ENCODE measurements at places on chromosomes 1 and 21.
A peak's percentile ranks its signal among the peaks of the same experiment; 100 is the strongest.

DNA sequence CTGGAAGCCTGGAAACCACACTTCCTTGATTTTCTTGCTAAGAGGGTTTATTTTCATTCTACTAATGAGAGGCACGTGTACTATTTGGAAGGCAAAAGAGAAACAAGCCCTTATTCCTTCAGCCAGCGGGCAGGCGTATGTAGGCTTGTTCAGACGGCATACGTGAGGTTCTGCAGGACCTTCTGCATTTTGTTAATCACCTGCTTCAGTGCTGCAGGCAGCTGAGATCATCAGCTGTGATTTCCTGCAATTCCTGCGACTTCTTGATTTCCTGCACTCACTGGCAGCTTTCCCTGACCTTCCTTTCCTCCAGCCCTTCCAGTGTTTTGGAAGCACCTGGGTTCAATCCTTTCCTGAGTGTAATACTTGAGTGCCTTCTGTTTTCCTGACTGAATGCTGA, 43.4 kb downstream of the TSNAX start:
- H3K4me3 ChIP-seq, result no peak overlapping the region
- peaks cover 20% of the 10 kb centered on the region for H3K36me3 ChIP-seq
- no peaks in the 10 kb centered on the region for H3K4me1 ChIP-seq

GRCh38 chr1:180229483-180230415, at the start of gene LHX4:
LHX4 (plus strand) TSS chr1:180230264; CDS start chr1:180230530, 266 bp downstream.
- peaks cover 89% of the 10 kb centered on the region for H3K27me3 ChIP-seq
- H3K4me1 ChIP-seq, result peaks cover 17% of the 10 kb centered on the region
- H3K4me3 ChIP-seq, result peak within 1 kb of the TSS; percentile 71

DNA sequence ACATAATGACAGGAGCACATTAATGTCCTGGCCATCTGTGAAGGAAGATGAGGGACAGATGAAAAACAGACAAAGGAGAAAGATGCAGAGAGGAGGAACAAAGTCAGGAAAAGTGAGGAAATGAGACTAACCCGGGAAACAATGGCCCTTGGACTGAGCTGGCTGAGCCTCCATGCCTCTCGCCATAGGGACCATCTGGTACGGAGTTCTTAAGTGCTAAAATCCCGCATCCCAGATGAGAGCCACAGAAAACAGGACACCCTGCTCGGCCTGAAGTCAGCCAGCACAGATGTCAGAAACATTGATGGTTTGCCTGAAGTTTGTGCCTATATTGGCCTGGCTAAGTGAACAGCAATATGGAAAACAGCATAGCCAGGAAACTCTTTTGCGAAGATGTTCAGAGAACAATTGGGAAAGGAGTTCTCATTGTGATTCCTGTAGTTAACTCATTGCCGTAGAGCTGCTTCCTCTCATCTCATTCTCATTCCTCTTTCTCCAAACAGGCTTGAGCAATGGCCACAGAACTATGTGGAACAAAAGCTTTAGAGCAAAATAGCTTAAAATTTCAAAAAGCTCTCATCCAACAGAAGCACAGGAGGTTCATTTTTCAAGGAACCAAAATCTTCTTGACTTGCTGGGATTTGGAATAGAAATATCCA, 96.6 kb downstream of the ASTN1 start:
- no peak overlapping the region for H3K4me3 ChIP-seq
- peaks cover 7% of the 10 kb centered on the region for H3K4me1 ChIP-seq
- no peak overlapping the region for H3K27ac ChIP-seq
- H3K36me3 ChIP-seq, result no peaks in the 10 kb centered on the region
- no peak for DNase-seq

DNA sequence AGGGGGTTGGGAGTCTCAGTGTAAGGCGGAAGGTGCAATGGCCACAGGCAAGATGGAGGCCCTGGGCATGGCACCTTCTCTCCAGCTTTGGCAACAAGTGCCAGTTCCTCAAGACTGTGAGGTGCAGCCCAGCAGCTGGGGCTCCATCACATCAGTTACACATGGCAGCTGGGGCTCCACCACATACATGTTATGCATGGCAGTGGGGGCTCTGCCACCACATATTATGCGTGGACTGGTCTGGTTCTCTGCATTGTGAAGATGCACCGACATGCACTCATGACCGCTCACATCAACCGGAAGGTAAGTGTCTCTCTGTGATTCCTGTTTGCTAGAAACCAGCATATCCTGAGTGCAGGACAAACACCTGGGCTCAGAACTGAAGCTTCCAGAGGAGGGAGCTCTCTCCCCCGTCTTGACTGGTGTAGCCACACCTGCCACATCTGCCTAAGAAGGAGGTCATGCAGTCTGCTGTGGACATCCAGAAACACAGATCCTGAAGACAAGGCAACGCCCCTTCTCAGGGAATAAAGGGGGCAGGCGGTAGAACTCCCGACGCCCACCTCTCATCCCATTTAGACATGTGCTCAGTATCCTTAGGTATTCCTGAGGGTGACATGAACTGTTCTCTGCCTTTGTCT, 104.1 kb upstream of the TMPRSS2 start:
- DNase-seq, result no peak
- no peak overlapping the region for H3K4me3 ChIP-seq
- peak overlapping the region; percentile 52 for H3K27ac ChIP-seq
- peaks cover 33% of the 10 kb centered on the region for H3K4me1 ChIP-seq

GRCh38 chr1:149848340-149849110, 50.8 kb upstream of the BOLA1 start:
- peak overlapping the region; percentile 75 for H3K4me3 ChIP-seq
- DNase-seq, result no peak
- no peaks in the 10 kb centered on the region for H3K36me3 ChIP-seq
- peaks cover 48% of the 10 kb centered on the region for H3K4me1 ChIP-seq

DNA sequence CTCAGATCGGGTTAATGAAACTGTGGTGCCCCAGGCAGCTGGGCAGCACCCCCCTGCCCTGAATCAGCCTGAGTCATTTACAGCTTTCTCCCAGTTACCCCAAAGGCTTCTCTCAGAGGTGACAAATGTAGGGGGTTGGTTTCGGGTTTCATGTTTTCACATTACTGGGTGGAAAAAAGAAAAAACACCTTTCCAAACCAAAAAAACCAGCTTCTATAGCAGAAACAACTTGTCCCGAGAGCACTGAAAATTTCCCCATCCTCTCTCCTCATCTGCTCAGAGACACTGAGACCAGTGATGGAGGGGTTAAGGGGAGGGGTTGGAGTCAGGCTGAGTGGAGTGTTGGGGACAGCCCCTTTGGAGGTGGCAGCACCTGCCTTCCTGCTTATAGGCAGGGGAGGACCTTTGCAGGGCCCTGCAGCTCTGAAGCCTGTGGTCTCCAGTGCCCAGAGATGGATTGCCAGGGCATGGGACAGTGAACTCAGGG, 15.6 kb downstream of the UTP11 start:
- DNase-seq, result no peak
- no peak overlapping the region for H3K4me3 ChIP-seq
- H3K36me3 ChIP-seq, result peaks cover 17% of the 10 kb centered on the region
- peak overlapping the region; percentile 30 for H3K27ac ChIP-seq
- H3K4me1 ChIP-seq, result peaks cover 45% of the 10 kb centered on the region
